CD4-positive, alpha-beta T cell treated with Interleukin-12 subunit alpha and Interleukin-12 subunit beta, for 1 hour (primary cell): ENCODE measurements at places on chromosomes 5 and 9.
A peak's percentile ranks its signal among the peaks of the same experiment; 100 is the strongest.

- DNase-seq: no peak
Observed at GRCh38 chr5:124280079-124280478, 466.4 kb downstream of the ZNF608 start.

GRCh38 chr5:9156282-9156681, 389.6 kb downstream of the SEMA5A start:
- DNase-seq: no peak

GRCh38 chr5:1418238-1418920, 26.9 kb downstream of the SLC6A3 start:
- DNase-seq: no peak

DNA sequence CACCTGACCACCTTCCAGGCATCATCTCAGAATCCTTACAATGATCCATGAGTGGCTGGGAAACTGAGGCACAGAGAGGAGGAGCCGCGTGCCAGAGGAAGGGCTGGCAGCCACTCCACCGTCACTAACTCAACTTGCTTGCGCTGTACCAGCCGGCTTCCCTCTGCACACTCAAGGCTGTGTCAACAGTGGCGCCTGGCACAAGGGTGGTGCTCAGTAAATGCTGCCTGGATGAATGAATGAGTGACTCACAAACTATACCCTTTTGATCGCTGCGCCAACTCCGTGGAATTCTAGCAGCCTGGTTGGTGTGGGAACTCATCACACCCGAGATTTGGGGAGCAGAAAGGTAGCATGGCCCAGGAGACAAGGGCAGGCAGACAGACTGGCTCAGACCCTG, 21.9 kb downstream of the PRRX2 start:
- no peak for DNase-seq

- no peak for DNase-seq
Observed at GRCh38 chr5:472076-472655, 29.2 kb downstream of the EXOC3 start.

GRCh38 chr5:178310130-178310865, 77.7 kb upstream of the PHYKPL start:
- DNase-seq: no peak

GRCh38 chr5:109053995-109054417, 306.3 kb downstream of the FER start:
- DNase-seq: no peak

DNA sequence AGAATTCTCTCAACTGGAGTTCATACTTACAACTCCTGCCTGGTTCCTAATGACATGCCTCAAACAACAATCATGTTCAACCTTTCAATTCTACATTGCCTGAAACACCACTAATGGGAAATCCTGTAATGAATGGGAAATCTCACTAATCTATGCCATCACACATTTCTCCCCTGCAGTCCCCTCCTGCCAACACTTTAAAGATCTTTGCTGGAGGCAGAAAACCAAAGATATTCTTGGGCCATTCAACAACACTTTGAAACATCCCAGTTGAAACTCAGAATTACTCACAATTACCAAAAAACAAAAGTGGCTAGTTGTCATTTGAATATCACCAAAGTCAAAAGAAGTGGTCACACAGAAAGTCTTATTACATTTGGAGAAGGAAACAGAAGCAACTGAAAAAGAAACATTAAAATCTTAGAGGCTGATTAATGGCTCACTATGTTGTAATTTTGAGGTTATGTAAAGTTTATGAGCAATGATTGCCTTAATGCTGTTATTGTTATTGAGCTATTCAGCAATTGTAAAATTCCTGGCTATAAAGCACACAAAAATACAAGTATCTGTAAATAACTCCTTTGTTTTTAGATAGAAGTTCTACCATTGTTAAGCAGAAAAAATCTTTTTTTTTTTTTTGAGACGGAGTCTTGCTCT, 313.4 kb upstream of the SLC30A5 start:
- no peak for DNase-seq

DNA sequence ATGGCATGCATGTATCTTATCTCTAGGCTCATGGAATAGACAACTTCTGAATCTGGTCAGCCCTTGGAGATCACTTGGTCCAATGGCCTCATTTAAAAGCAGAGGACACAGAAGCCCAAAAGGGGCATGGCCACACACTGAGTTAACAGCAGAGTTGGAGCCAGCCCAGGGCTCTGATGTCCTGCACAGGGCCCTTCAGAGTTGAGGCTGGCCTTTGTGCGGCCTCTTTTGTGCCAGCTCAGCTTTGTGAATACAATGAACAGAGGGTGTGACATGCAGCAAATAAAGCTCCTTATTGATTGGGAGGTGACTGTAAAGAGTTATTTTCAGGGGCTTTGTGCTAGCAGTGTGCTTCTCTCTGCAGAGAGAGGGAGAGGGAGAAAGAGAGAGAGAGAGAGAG, 150.1 kb upstream of the STK32A start:
- DNase-seq: no peak

DNA sequence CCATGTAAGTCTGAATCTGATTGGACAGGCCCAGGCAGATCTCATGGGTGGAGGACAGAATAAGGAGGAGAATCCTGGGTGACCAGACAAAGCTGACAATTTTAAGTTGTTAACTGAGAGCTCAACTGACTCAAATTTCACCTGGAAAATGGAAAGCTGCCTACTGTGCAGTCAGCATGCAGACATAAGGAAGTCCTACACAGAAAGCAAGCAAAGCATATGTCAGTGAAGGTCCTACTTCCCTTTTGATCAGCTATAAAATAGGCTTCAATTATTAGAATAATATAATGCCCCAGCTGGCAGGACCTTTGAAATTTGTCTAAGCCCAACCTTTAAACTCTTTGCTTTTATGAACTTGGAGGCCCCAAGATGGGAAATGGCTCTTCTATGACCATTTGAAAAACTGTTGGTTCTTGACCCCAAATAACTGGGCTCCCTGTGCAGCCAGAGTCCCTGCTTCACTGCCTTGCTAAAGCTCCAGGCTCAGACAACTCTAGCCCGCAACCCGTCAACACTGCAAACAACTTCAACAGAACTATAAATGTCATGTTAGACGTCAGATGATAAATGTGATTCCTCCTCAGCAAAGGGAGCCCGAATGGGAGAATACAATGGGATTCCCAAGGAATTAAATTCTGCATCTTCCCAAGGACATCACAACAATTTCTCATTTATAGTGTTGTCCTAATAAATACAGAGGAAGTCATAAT, 118.9 kb upstream of the ADRA1B start:
- no peak for DNase-seq

DNA sequence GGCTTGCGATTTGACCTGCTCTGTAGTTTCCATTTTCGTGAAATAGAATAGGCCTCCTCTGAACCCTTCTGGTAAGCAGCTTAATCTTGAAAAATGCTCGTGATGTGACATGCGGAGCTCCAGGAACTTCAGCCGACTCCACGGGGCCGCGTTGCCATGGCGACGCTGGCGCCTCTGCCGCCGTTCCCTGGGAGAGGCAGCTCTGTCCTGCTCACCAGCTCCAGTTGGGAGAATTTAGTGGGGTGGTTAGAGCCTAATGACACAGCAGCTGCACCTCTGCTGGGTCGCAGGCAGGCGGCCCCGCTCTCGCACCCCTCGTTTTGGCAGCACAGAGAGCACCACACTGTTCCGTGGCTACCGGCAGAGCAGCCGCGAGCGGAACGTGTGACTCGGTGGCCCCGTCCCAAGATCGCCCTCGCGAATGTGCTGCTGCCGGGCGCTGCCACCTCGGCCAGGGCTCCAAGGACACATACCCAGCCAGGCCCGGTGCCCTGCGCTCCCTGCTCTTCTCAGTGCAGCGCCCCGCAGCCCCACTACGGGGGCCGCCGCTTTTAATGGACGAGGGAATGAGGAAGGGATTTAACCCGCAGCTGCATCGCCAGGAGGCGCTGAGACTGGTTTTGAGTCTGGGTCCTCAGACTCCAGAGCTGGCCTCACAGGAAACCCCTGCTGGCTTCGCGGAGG, 131.2 kb upstream of the LMX1B start:
- DNase-seq: no peak

- DNase-seq: no peak
Observed at GRCh38 chr5:96729156-96729555, 67.0 kb downstream of the CAST start.

- no peak for DNase-seq
Observed at GRCh38 chr5:5042806-5043205, 97.3 kb upstream of the ADAMTS16 start.

DNA sequence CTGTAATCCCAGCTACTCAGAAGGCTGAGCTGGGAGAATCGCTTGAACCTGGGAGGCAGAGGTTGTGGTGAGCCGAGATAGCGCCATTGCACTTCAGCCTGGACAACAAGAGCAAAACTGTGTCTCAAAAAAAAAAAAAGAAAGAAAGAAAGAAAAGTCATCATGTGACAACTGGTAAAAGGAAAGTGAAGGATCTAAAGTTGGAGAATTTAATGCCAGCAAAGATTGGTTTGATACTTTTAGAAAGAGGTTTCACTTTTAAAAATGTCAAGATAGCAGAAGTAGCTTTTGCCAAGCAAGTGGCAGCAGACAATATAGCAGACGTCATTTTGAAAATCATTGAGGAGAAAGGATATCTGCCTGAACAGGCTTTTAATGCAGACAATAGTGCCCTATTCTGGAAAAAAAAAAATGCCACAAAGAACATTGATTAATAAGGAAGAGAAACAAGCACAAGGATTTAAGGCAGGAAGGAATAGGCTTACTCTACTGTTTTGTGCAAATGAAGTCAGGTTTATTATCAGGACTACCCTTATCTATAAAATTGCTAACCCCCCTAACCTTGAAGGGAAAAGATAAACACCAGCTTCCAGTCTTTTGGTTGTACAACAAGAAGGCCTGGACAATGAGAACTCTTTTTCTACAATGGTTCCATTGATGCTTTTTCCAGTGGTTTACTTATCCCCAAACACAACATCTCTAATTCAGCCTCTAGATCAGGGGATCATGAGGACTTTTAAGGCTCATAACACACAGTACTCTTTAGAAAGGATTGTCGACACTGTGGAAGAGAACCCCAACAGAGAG, 12.0 kb downstream of the PKD2L2 start:
- no peak for DNase-seq

DNA sequence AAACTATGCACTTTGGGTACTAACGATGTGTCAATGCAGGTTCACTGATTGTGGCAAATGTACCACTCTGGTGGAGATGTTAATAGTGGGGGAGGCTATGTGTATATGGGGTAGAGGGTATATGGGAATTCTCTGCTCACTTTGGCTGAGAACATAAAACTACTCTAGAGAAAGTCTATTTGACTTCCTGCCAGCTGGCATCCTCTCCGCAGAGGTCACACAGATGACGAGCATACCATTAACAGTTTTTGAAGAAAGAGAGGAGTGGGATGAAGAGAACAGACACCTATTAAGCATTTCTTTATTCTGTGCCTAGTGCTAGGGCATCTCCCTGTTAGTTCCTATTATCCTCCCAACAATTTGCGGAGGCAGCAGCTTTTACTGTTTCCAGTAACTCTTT, 58.4 kb upstream of the TRIM32 start:
- no peak for DNase-seq

DNA sequence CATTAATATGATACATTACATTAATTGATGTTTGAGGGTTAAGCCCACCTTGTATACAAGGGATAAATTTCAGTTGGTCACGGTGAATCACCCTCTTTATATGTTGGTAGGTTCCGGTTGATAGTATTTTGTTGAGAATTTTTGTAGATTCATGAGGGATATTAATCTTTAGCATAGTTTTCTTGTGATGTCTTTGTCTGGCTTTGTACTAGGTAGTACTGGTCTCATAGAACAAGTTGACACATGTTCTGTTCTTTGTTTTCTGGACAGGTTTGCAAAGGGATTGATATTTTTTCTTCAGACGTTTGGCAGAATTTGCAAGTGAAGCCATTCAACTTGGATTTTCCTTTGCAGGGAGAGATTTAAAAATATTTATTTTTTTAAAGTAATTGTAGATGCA, 49.1 kb upstream of the CLK4 start:
- DNase-seq: no peak

DNA sequence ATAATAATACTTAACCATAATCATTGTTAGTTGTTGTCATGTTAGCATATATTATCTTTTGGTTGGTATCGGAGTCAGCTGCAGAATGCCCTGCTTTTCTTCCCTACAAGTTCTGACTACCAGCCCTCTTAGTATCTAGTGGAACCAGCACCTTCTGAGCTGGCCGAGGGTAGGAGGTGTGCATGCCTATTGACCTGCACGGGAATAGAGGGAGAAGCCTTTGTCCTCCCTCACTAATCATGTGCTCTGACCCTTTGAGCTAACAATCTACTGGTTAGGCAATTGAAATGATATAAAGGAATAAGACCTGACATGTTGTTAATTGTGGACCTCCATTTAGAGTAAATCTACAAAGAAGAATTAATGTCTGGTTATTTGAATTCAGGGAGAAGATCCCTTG, 4.1 kb downstream of the PCSK5 start:
- DNase-seq: no peak

- no peak for DNase-seq
Observed at GRCh38 chr5:161799316-161799715, 48.6 kb upstream of the GABRA1 start.

DNA sequence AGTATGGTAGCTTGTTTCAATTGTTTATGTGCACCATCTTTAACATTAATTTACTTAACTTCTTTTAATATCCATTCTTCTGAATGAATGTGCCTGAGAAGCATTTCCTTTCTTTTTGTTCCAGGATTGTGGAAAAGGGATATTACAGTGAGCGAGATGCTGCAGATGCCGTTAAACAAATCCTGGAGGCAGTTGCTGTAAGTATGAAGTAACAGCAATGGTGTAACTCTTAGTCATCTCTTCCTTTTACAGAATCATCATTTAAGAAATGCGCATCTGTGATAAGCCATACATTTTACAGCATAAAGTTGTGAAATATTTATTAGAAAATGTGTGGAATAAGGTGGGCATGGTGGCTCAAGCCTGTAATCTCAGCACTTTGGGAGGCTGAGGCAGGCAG, 117.7 kb downstream of the STARD4 start:
- DNase-seq: no peak

DNA sequence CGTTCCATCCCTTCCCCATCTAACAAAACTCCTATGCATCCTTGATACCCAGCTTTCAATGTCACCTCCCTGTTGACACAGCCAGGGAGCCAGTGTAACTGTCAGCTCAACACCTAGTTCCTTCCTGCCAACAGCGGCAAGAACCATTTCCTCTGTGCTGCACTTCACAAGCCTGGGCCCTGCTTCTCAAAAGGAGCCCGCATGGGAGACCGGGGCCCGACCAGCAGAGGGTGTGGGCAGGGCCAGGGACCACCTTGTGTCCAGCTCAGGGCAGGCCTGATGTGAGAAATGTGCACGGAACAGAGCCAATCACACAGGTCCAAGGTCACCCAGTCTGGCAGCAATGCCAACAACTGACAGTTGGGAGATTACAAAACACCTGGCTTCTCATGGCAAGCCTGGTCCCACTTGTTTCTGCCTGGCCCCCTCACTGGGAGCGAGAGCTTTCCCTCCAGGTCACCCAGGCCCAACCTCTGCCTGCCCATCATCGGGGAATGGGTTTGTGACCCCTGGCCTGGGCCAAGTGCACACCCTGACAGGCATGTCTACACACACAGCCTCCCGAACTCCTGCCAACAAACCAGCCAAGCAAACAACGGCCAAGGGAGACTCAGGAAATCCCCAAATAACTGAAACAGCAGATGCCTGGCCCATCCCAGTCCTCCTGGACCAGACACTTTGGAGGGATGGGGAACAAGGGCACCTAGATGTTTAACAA, 3.1 kb downstream of the RNF44 start:
- peak; percentile 69 for DNase-seq

- DNase-seq: no peak
Observed at GRCh38 chr9:115012486-115012885, 82.1 kb upstream of the TNFSF8 start.

GRCh38 chr5:139708877-139709581, 60.9 kb downstream of the CXXC5 start:
- DNase-seq: no peak
